ENCODE measurements at places on chromosomes 3 and 15. TPM values are rescaled to one million over a fixed set of nuclear protein-coding genes. Genes with fewer than 3 reads are reported as not detected.

The UBA5 gene
- 34.5 TPM for total RNA-seq

GRCh38 chr3:107421170-107421792, 44.0 kb downstream of the CCDC54 start:
- no peak overlapping the region for H3K27ac ChIP-seq
- no peaks in the 10 kb centered on the region for H3K36me3 ChIP-seq
- DNase-seq = peak; percentile 49

The LSM3 gene
- total RNA-seq = 9.5 TPM

GRCh38 chr15:76312540-76313174, 1.4 kb upstream of the ETFA start:
- no peaks in the 10 kb centered on the region for H3K27me3 ChIP-seq
- no peak overlapping the region for H3K4me3 ChIP-seq
- H3K4me1 ChIP-seq = peaks cover 10% of the 10 kb centered on the region
- DNase-seq = no peak
- no peaks in the 10 kb centered on the region for H3K36me3 ChIP-seq

- H3K4me1 ChIP-seq = peaks cover 14% of the 10 kb centered on the region
- DNase-seq = no peak
- peak overlapping the region; percentile 75 for H3K27ac ChIP-seq
- H3K4me3 ChIP-seq = peak overlapping the region; percentile 68
- no peaks in the 10 kb centered on the region for H3K36me3 ChIP-seq
Measured at GRCh38 chr15:68228971-68229385, 550 bp downstream of the CLN6 start.

DNA sequence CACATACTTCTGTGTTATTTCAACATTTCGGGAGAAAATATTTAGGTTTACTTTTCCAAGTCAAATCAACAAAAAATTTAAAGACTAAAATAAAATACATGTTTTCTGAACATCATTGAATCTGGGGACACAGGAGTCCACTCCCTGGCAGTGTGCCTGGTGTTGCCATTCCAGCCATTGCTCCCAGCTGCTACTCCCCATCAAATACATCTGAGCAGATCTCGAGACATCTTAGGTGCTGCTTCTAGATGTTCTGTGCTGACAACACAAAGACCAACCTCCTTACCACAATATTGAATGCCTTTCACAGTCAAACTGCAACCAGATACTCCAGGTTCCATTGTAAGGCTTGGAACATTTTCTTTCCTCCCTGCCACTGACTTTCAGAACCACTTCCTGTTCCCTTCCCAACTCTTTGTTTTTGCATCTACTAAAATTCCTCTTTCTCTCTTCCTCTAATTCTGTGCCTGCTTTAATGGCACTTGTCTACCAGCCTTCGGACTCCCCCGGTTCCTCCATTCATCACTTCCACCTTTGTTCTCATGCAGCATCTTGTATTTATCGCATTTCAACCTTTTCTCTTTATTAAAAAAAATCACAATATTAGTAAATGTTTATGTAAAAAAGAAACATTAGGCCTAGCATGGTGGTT, 81.1 kb upstream of the SLC4A7 start:
- DNase-seq = no peak
- H3K36me3 ChIP-seq = no peaks in the 10 kb centered on the region
- H3K27ac ChIP-seq = no peak overlapping the region
- H3K4me3 ChIP-seq = no peak overlapping the region
- H3K4me1 ChIP-seq = no peaks in the 10 kb centered on the region

The HDC gene
- not detected for total RNA-seq

The ADGRG7 gene
- not detected for total RNA-seq

The NPAP1 gene
- not detected for total RNA-seq

- DNase-seq = no peak
- peak overlapping the region; percentile 11 for H3K4me3 ChIP-seq
- H3K27me3 ChIP-seq = no peaks in the 10 kb centered on the region
- H3K27ac ChIP-seq = peak overlapping the region; percentile 90
Measured at GRCh38 chr15:29670266-29670665, 152.0 kb downstream of the TJP1 start.

DNA sequence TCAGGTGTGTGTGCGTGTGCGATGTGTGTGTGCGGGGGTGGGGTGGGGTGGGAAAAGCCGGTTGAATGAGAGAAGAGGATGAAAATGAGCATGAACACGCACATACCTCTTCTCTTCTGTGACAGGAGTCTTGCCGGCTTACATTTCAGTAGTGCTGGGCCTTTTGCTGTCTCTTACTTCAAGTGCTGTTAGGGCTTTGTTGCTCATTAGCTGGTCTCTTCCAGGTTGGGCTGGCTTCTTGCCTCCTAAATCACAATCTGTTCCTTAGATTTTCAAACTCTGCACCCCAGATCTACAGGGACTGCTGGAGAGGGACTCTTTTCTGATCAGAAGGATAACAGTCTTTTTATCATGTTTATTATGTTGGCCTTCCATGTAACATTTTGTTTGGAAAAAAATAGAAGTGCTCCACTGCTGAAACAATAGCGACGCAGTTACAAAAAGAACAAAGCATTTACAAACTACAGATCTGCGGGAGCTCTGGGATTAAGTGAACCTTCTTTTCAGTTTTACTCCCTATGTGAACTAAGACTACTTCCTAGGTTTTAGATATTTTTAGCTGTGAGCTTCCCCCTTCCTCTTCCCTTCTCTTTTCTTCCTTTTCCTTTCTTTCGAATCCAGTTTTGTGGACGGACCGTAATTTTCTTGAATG, 48.5 kb downstream of the USP13 start:
- no peak overlapping the region for H3K4me3 ChIP-seq
- H3K27ac ChIP-seq = no peak overlapping the region
- no peaks in the 10 kb centered on the region for H3K4me1 ChIP-seq
- no peak for DNase-seq
- no peaks in the 10 kb centered on the region for H3K27me3 ChIP-seq

- H3K4me3 ChIP-seq = no peak overlapping the region
- H3K4me1 ChIP-seq = no peaks in the 10 kb centered on the region
- H3K36me3 ChIP-seq = no peaks in the 10 kb centered on the region
- no peak for DNase-seq
- H3K27ac ChIP-seq = no peak overlapping the region
Measured at GRCh38 chr3:24181256-24181655, 236.2 kb downstream of the NR1D2 start.

GRCh38 chr3:99686955-99687612, 48.7 kb downstream of the COL8A1 start:
- no peak overlapping the region for H3K27ac ChIP-seq
- no peaks in the 10 kb centered on the region for H3K27me3 ChIP-seq
- peaks cover 15% of the 10 kb centered on the region for H3K36me3 ChIP-seq
- no peak overlapping the region for H3K4me3 ChIP-seq
- no peaks in the 10 kb centered on the region for H3K4me1 ChIP-seq
- no peak for DNase-seq

DNA sequence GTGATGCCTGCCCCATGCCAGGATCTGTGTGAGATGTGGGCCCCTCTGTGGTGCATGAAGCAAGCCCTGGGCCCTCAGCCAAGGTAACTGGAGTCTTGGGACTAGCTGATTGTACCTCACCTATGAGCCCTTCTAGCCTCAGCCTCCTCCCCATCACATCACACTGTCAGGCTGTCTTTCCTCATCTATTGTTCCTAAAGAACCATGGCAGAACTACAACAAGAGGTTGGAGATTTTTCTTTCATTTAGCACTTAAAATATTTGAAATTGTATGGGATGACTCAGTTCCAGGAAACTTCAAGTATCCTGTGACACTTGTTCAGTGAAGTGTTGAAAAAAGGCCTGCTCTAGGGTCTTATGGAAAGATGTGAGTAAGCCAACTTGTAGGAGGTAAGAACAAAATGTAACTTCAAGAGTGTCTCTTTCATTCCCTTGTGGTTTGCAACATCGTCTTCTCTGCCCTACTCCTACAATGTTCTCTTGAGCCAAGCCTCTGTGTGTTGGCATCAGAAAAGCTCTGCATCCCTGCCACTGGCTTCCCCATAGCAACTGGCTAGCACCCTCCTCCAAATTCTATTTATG, 58.7 kb upstream of the TIPARP start:
- H3K27ac ChIP-seq = peak overlapping the region; percentile 64
- peaks cover 21% of the 10 kb centered on the region for H3K4me1 ChIP-seq
- peak; percentile 95 for DNase-seq
- H3K27me3 ChIP-seq = no peaks in the 10 kb centered on the region
- no peak overlapping the region for H3K4me3 ChIP-seq

DNA sequence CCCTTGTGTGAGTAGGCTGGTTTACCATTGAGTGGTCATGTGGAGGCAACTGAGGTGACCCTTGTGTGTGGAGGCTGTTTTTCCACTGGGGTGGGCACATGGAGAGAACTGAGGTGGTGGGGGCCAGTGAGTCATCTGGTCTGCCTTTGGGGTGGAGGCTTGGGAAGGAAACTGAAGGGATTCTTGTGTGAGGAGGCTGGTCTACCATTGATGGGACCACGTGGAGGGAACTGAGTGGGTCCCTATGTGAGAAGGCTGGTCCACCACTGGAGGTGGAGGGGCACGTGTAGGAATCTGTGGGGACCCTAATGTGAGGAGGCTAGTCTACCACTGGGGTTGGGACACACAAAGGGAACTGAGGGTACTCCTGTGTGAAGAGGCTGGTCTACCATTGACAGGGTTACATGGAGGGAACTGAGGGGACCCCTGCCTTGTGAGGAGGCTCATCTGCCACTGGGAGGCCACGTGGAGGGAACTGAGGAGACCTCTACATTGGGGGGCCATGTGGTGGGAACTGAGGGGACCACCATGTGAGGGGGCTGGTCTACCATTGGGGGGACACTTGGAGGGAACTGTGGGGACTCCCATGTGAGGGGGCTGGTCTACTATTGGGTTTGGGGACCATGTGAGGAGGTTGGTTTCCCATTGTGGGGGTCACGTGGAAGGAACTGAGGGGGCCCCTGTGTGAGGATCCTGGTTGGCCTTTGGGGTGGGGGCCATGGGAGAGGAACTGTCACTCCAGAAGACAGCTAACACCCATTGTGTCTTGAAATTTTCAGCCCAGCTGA, 164.5 kb downstream of the WNT7A start:
- H3K4me3 ChIP-seq = no peak overlapping the region
- DNase-seq = no peak
- H3K4me1 ChIP-seq = no peaks in the 10 kb centered on the region

The ST6GAL1 gene
- 19.3 TPM for total RNA-seq

The TM4SF18 gene
- 5.6 TPM for total RNA-seq

The CNTN3 gene
- total RNA-seq = 0.50 TPM

All from astrocyte (in vitro differentiated cells and primary cell).